Inflammatory macrophage treated with lipopolysaccharide for 1 hour (primary cell): ENCODE measurements at places on chromosomes 2 and 18.

- no peak for DNase-seq
Measured at GRCh38 chr2:219168526-219168925, 1.3 kb downstream of the SLC23A3 start.

- DNase-seq, result no peak
Measured at GRCh38 chr2:149729586-149729985, 142.0 kb upstream of the MMADHC start.

DNA sequence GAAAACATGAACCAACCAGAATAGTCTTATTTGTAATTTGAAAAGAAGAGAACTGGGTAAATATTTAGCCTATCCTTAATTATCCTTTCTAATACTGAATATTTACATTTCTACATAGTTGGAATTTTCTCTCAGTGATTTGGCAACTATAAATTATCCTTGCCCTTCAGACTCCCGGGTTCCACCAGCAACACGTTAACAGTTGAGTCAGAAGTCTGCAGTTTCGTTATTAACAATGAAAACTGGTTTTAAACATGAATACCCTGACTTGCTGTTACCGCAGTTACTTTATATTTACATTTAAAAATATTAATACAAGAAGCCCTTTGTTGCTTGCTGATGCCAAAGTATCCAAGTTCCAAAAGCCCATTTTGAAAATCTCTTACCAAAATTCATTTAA, 673.0 kb downstream of the ARHGAP15 start:
- no peak for DNase-seq

GRCh38 chr2:84817239-84817655, 63.6 kb downstream of the TRABD2A start:
- DNase-seq, result no peak

- DNase-seq, result no peak
Measured at GRCh38 chr2:171545086-171545485, 22.8 kb downstream of the CYBRD1 start.

GRCh38 chr2:64574871-64575270, 50.7 kb downstream of the AFTPH start:
- no peak for DNase-seq

DNA sequence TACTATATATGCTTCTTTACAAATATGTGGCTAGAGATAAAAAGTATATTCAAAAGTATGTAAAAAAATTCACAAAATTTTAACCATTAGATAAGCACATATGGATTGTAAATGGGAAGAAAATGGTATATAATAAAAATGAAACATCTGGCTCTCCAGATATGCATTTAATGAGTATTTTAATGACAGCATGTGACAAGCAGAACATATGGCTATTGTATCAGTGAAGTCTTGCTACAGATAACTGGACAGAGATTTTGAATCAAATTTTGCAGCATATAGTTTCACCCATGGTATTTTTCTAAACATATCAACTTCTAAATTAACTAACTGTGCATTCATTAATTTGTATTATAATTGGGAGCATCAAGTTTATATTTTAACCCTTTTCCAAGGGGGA, 5.0 kb upstream of the ABCA12 start:
- DNase-seq, result no peak

- DNase-seq, result no peak
Measured at GRCh38 chr2:126507425-126507911, 148.5 kb upstream of the GYPC start.

- DNase-seq, result no peak
Measured at GRCh38 chr2:234674781-234675201, 177.9 kb upstream of the ARL4C start.

- DNase-seq, result peak; percentile 31
Measured at GRCh38 chr2:16908656-16909055, 243.0 kb upstream of the CYRIA start.

DNA sequence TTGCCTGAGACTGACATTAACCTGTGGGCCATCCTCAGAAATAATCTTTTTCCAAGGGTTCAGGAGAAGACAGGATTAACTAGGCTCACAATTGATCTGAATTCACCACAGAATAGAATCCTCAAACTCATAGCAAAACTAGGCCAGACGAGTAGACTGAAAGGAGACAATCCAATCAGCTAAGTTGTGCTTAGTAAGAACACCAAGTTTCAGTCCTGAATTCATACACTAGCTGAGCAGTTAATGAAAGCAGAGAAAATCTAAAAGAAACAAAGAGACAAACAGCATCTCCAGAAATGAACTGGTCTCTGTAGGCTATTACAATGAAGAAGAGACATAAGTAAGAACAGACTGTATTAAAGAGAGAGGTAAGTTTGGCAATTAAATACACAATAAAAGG, 89.5 kb downstream of the GORASP2 start:
- DNase-seq, result no peak

- no peak for DNase-seq
Measured at GRCh38 chr2:15666861-15667808, 75.5 kb downstream of the DDX1 start.

- no peak for DNase-seq
Measured at GRCh38 chr2:130844161-130844560, 7.4 kb downstream of the ARHGEF4 start.

DNA sequence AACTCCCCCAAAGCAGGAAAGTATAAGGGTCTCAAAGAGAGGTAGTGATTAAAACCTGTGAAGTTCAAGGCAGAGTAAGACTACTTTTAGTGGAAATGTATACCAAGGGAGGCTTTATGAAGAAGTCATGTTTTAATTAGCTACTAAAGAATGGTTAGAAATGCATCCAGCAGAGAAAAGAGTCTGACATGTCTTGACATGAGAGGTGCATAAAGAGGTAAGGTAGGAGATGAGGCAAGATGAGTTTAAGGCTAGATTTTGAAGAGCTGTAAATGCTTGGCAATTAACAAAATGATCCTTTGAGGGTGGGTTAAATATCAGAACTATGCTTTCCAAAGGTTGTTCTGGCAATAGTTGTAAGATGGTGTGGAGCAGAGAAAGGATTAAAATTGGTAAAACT, 88.7 kb upstream of the WDSUB1 start:
- no peak for DNase-seq

DNA sequence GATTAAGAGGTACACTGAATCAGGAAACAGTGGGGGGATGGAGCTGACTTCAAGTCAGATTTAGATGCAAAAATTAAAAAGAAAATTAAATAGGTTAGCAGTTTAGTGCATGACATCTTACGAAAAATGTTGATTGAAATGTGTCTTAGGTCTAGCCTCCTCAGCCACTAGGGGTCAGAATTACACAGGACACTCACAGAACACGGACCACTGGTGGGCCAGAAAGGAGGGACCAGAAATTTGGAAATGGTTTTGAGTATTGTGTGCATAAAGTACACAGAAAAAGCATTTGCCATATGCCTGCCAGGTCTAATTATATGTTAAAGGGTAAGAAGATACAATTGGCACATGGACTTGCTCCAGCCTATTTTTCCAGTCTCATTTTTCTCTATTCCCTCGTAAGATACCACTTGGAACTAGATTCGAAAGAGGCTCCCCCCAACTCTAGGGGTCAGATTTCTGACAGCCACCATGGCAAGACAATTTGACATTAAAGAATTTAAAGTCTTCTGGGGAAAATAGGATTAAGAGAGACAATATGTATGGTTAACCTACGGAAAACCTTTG, 550.2 kb upstream of the SETBP1 start:
- no peak for DNase-seq

- DNase-seq, result no peak
Measured at GRCh38 chr18:76371301-76372203, 123.5 kb downstream of the ZNF516 start.

- DNase-seq, result no peak
Measured at GRCh38 chr2:149473521-149473920, 114.1 kb downstream of the MMADHC start.
